Spleen (tissue), 13 donors: ENCODE measurements at places on chromosomes 7 and 10. TPM values are rescaled to one million over a fixed set of nuclear protein-coding genes. Genes with fewer than 3 reads are reported as not detected.

DNA sequence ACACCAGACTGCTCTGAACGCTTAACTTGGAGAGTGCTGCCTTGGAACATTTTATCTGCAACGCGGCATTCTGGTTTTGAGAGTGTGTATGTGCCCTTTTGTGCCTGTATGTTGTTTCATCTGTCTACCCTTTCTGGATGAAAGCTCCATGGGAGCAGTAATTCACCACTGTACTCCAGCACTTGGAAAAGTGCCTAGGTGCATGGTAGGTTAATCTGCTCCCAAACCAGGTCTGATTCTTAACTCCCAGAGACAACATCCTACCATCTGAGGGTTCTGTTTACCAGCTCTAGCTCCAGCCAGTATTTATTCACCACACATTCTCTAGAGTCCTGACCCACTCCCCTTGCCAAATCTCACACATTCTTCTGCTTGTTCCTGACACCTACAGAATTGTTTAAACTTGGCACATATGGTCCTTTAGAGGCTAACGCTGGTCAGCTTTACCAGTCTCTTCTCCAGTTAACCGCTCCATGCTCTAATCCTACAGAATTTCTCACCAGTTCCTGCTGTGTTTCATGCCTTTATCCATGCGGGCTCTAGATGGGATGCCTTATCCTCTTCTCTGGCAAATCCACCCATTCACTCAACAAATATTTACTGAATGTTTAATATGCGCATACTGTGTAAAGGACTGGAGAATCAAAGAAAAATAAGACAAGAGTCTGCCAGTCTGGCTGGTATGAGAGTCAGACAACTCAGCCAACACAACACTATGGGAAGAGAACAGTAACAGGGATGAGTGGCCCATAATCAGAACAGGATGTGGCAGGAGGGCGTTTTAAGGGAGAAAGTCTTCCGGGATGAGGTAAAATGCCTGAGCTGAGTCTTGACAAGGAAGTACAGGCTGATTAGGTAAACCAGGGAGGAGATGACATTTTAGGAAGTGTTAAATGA lies 46.3 kb downstream of the MTPN start:
- no peak for DNase-seq
- no peak overlapping the region for H3K4me3 ChIP-seq
- H3K4me1 ChIP-seq: peaks cover 75% of the 10 kb centered on the region
- peaks cover 31% of the 10 kb centered on the region for H3K36me3 ChIP-seq
- no peaks in the 10 kb centered on the region for H3K27me3 ChIP-seq

DNA sequence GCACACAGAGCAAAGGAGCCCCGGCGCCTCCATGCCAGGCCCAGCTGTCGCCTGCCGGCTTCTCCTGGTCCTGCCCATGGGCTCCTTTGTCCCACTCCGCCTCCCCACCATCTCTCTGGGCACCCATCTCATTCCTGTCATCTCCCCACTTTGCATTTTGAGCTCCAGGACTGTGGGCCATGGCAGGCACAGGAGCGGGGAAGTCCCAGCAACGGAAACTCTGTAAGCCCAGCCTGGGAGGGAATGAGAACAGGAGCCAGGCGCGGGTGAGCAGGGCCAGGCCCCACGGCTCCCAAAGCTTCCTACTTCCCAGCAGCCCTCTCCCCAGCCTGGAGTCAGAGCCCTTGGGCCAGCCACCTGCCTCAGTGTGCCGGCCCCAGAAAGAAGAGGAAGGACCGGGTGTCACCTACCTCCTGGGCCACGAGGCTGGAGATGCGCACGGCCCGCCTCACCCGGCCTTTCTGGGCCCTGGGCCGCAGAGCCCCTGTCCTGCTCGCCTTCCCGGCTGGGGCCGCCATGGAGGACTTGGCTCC lies 23.1 kb downstream of the KCNH2 start:
- no peaks in the 10 kb centered on the region for H3K27me3 ChIP-seq
- no peak for DNase-seq
- H3K27ac ChIP-seq: no peak overlapping the region
- H3K36me3 ChIP-seq: no peaks in the 10 kb centered on the region
- no peak overlapping the region for H3K4me3 ChIP-seq
- H3K4me1 ChIP-seq: no peaks in the 10 kb centered on the region

GRCh38 chr10:14349081-14349480 lies 18.4 kb upstream of the FRMD4A start:
- H3K36me3 ChIP-seq: no peaks in the 10 kb centered on the region
- DNase-seq: no peak
- H3K4me3 ChIP-seq: no peak overlapping the region
- no peak overlapping the region for H3K27ac ChIP-seq

Gene TMEM176A
- 52.8 TPM for total RNA-seq

Gene SMKR1
- not detected for total RNA-seq

Gene POLD2
- total RNA-seq: 31.9 TPM
